T-helper 1 cell (primary cell): ENCODE measurements at places on chromosomes 4 and X.

- DNase-seq: no peak
These were observed 179.7 kb upstream of the NDST4 start for GRCh38 chr4:115293093-115293462.

- no peak for DNase-seq
These were observed 98.8 kb downstream of the CDS1 start for GRCh38 chr4:84681486-84682274.

GRCh38 chrX:109952985-109953905 is 49.7 kb upstream of the TMEM164 start:
- no peak for DNase-seq

- no peak for DNase-seq
These were observed 18.3 kb downstream of the L1CAM start for GRCh38 chrX:153867671-153868070.
